ENCODE measurements at places on chromosomes 7 and 10.

DNA sequence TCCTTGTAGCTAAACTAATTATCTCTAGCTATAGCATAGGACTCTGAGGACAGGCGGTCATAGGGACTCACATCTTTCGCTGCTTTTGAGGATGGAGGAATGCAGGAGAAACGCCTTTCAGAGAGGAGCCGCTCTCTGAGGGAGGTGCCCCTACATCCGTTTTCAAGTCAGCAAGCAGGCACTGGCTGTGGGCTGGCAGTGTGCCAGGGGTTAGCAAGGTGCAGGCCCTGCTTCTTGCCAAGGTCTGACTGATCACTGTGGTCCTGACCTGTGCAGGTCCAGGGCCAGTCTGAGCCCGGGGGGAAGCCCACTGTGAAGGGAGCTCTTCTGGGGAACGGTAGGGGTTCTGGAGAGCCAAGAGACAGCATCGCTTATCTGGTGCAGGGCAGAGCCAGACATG is 89.4 kb downstream of the SH3PXD2A start:
- DNase-seq: peak; percentile 41

GRCh38 chr10:78634389-78634815 is 434.4 kb upstream of the ZMIZ1 start:
- DNase-seq: no peak

GRCh38 chr10:62076891-62077290 is 175.4 kb downstream of the ARID5B start:
- no peak for DNase-seq

- DNase-seq: no peak
Measured at GRCh38 chr7:92763636-92764423, 72.5 kb downstream of the CDK6 start.

DNA sequence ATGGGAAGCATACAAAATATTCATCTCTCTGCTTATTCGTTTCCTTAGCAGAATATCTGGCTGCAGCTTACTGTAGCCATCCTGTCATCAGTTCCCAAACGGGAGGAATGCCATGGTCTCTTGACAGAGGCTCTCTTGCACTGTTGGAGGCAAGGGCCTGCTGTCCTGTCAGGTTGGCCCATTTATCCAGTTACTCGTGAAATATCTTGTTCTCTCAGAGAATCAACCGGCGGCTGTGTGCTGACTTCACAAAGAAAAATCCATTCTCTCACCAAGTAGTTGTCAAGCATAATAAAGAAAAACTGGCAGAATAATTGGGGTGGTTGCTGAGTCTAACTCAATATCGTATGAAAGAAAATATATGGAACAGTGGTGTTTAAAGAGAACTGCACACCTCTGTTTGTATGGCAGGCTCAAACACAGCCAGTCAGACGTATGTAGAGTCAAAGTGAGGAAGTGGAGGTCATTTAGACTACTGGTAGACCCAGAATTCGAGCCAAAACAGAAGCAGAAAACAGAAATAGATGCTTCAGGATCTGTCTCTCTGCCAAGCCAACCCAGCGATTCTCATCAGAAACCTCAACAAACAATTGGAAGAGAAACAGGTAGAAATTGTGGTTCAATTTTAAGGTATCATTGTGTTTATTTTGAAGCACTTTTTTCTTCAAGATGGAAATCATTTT is 349.2 kb upstream of the PRKCQ start:
- no peak for DNase-seq

GRCh38 chr7:105087981-105088380 is 74.0 kb downstream of the KMT2E start:
- no peak for DNase-seq

GRCh38 chr7:80410081-80410480 is 101.8 kb downstream of the GNAT3 start:
- no peak for DNase-seq

- no peak for DNase-seq
Measured at GRCh38 chr7:154482863-154483262, 430.7 kb downstream of the DPP6 start.

GRCh38 chr7:142357953-142358520 is 100.2 kb upstream of the PRSS58 start:
- no peak for DNase-seq

DNA sequence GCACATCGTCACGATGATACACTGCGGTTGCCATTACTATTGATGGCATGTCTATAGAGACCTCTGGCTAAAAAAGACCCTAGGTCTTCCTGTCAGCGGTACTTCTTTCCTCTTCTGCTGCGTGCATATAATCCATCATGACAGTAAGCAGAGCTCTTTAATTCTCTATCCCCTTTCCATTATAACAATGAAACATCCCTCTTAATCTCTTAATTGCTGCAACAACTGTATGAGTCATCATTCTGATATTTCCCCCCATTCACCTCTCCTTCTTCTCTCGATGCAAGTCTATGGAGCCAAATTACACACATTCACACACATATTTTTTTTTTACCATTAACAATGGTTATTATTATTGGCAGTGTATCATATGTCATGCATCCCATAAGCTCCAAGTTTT is 45.2 kb upstream of the AKR1E2 start:
- DNase-seq: no peak
